GM12891 (cell line): ENCODE measurements at places on chromosomes 1 and 21.

DNA sequence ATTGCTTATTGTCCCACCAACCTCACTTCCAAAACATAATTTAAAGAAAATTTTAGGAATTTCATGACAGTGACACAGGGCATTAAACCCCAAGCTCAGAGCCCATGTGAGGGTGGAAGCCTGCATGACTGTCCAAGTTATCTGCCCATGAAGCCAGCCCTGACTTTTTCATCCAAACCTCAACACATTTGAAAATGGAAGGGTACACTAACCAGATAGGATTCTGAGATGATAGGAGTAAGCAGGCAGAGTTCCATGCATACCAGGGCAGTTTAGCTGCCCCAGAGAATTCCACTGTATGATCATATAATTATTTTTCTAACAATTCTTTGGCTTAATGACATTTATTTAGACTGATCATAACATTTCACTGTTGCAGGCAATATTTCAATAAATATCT, 986.0 kb downstream of the TTLL7 start:
- no peak for DNase-seq

- DNase-seq = no peak
Measured at GRCh38 chr1:65882076-65882475, 89.4 kb downstream of the PDE4B start.

DNA sequence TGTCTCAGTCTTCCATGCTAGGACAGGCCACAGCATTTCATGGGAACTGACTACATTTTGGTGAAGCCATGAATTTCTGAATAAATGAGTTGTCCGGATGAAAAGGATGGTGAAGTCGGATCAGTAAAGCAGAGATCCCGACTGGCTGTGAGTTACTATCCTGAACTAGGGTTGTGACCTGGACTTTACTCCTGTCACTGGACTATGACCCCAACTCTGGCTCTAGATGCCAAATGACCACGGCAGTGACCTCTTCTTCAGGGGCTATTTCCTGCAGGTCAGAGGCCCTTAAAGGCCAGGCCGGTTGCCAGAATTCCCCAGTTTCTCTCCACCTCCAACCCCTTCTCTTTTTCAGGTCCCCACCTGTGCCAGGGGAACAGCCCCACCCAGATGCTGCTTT, 1.7 kb upstream of the NECTIN4 start:
- DNase-seq = no peak

- DNase-seq = no peak
Measured at GRCh38 chr1:221286399-221286798, 407.2 kb downstream of the HLX start.

- DNase-seq = no peak
Measured at GRCh38 chr1:59310549-59311250, 13.8 kb downstream of the FGGY start.

- no peak for DNase-seq
Measured at GRCh38 chr1:3668585-3669300, 16.4 kb downstream of the TP73 start.

GRCh38 chr1:185804206-185804605, 70.0 kb downstream of the HMCN1 start:
- DNase-seq = no peak
